ENCODE measurements at places on chromosomes 16 and 17. TPM values are rescaled to one million over a fixed set of nuclear protein-coding genes. Genes with fewer than 3 reads are reported as not detected.

Gene SCARF1
- total RNA-seq, result 12.4 TPM

Gene EPX
- total RNA-seq, result not detected

- DNase-seq, result no peak
These were observed 14.8 kb upstream of the CETP start for GRCh38 chr16:56946767-56947603.

DNA sequence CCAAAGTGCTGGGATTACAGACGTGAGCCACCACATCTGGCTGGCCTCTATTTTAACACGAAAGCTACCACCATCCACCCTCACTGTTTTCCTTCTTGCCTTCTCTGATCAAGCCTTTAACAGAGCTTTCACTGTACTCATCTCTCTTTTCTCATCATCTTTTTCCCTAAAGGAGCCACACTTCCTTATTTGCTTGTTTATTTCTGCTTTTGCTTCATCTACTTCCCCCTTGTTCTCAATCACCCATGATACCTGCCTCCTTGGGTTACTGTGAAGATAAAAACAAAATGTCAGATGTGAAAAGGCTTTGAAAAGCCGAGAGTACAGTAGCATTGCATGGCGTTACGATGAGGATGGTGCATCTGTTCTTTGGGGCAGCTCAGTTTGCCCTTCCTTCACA is 79.9 kb downstream of the ZNF18 start:
- DNase-seq, result no peak

DNA sequence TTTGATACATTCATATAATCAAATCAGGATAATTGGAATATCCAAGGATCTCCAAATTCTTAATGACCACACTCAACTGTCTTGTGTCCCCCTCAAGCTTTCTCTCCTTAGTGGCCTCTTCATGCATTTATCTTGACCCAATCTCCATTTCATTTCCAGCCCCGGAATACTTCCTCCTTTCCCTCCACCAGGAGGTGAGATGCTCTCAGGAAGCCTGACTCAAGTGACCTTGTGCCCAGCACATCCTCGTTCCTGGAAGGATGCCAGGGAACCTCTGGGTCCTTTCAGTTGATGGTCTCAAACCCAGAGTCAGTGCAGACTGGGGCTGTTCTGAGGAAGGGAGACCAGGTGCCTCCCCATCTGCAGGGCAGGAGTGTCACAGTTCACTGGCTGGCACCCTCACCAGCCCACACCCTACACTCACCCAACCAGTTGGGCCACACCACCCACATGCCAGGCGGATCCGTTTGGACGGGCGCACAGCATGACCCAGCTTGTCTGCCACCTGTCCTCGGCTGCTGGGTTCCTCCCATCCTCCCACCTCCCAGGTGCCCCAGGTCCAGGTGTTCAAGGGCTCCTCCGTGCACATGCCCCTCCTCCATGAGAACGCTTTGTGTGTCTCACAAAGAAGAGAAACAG is 14.0 kb upstream of the EMP2 start:
- DNase-seq, result no peak

GRCh38 chr16:23510164-23510914 is at the start of gene GGA2:
Gene GGA2 (minus strand): TSS chr16:23510494. CDS start chr16:23510411, 83 bp downstream.
- peak; percentile 91 for DNase-seq

GRCh38 chr17:57560319-57560705 is 184.8 kb downstream of the CCDC182 start:
- DNase-seq, result no peak

- DNase-seq, result no peak
These were observed 15.5 kb downstream of the NEUROD2 start for GRCh38 chr17:39591958-39592954.

Data from Right ventricle myocardium inferior (tissue), 1 donor.